Bladder microvascular endothelial cell (primary cell): ENCODE measurements at places on chromosomes 6 and 20. TPM values are rescaled to one million over a fixed set of nuclear protein-coding genes. Genes with fewer than 3 reads are reported as not detected.

Gene BACH2
- total RNA-seq = 0.16 and 4.8 TPM in 2 replicates

Gene YTHDF1
- 15.1 and 28.6 TPM in 2 replicates for total RNA-seq

Gene WFDC10B
- not detected in 2 replicates for total RNA-seq

Gene CST5
- total RNA-seq = not detected in 2 replicates

Gene OLIG3
- total RNA-seq = not detected in 2 replicates
